ENCODE measurements at places on chromosomes 5 and 9. TPM values are rescaled to one million over a fixed set of nuclear protein-coding genes. Genes with fewer than 3 reads are reported as not detected.

- no peaks in the 10 kb centered on the region for H3K36me3 ChIP-seq
- H3K27me3 ChIP-seq = peaks cover 11% of the 10 kb centered on the region
- no peak overlapping the region for H3K4me3 ChIP-seq
- H3K4me1 ChIP-seq = peaks cover 59% of the 10 kb centered on the region
- no peak for DNase-seq
These were observed 9.2 kb upstream of the AGPAT2 start for GRCh38 chr9:136696502-136696901.

The CCNJL gene
- 15.5 TPM for total RNA-seq

The NFIL3 gene
- total RNA-seq = 25.7 TPM

- H3K4me1 ChIP-seq = no peaks in the 10 kb centered on the region
- no peaks in the 10 kb centered on the region for H3K36me3 ChIP-seq
These were observed 32.3 kb downstream of the HK3 start for GRCh38 chr5:176866707-176867310.

DNA sequence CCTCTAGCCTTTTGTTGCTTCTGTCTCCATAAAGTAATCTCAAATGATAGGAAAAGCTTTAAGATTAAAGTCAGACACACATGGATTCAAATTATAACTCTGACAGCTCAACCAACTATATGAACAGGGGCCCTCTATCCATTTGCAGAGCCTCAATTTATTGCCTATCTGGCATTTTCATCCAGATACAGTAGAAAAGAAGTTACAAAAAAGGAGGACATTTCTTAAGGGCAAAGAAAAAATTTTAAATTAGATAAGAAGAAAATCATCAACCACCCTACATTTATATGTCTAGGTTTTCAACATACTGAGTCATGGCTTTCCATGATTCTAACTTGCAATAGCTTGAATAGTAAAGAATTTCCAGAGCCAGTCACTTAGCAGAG, 567.2 kb downstream of the CAAP1 start:
- H3K27ac ChIP-seq = no peak overlapping the region
- H3K4me1 ChIP-seq = no peaks in the 10 kb centered on the region
- H3K4me3 ChIP-seq = no peak overlapping the region

DNA sequence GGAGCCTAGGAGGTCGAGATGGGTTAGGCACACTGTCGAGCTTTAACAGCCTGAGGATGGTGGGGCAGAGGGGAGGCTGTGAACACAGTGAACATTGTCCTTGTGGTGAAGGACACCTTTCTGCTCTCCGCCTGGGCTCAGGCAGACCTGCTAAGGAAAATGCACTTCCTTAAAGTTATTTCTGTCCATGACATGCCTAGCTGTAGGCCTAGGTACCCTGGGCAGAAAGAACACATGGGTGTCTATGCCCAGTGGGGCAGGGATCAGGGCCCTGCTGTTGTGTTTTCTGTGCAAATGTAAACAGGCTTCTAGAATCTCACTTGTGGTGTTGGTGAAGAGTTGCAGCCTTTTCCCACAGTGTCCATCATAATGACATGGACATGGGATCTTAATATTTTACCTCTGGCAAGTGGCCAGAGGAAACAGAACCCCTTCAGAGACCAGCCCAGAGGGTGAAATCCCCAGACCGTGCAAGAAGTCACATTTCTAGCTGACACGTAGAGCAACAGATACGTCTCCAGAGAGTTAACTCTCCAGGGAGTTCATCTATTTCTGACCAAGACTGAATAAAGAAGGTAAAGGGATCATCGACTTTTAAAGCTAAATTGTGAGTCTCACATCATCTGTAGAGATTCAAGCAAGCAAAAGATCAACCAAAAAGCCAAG, 79.2 kb downstream of the C9orf152 start:
- DNase-seq = no peak
- no peaks in the 10 kb centered on the region for H3K27me3 ChIP-seq
- no peaks in the 10 kb centered on the region for H3K36me3 ChIP-seq
- peaks cover 68% of the 10 kb centered on the region for H3K4me1 ChIP-seq

DNA sequence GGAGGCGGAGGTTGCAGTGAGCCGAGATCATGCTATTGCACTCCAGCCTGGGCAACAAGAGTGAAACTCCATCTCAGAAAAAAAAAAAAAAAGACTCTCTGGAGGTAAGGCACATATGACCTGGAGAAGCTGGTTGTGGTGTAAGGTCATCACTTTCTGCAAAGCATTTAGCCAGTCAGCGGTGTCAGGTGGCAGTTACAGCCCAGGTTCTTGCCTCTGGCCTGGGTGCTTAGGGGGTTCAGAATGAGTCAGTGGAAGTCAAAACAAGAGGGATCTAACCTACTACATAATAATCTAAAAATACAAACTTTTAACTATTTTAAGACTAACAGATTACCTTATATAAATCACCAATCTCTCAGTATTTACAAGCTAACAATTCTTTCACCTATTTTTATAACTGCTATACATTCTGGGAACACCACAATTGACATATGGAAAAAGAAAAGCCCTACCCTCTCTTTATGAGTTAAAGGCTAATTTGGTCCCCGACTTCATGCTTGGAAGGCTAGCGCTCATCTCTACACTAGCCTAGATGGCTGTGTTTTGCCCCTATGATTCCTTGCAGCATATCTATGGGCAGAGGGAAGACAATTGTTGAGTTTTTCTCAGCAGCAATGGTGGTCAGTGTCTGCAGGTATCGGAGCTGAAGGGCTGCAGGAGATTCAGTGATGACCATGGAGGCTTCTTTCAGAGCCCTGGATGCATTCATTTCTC, 29.2 kb downstream of the STOM start:
- no peak overlapping the region for H3K4me3 ChIP-seq
- no peak for DNase-seq
- no peaks in the 10 kb centered on the region for H3K27me3 ChIP-seq
- peaks cover 96% of the 10 kb centered on the region for H3K36me3 ChIP-seq
- no peak overlapping the region for H3K27ac ChIP-seq

The SKP1 gene
- 249 TPM for total RNA-seq

DNA sequence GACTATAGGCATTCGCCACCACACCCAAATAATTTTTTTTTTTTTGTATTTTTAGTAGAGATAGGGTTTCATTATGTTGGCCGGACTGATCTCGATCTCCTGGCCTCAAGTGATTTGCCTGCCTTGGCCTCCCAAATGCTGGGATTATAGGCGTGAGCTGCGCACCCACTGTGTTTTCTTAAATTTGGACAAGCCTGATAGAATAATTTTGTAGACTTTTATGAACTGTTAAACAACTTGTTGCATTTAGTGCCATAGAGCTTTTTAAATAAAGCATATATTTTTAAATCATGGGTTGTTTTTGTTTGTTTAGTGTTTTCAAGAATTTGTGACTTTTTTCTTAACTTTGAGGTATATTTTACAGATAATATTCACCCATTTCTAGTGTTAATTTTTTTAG, 4.8 kb downstream of the PHAX start:
- no peaks in the 10 kb centered on the region for H3K27me3 ChIP-seq
- H3K36me3 ChIP-seq = peaks cover 72% of the 10 kb centered on the region
- H3K4me1 ChIP-seq = peaks cover 43% of the 10 kb centered on the region
- no peak overlapping the region for H3K4me3 ChIP-seq
- H3K27ac ChIP-seq = no peak overlapping the region

- peaks cover 4% of the 10 kb centered on the region for H3K36me3 ChIP-seq
- H3K27me3 ChIP-seq = no peaks in the 10 kb centered on the region
These were observed 14.4 kb downstream of the F2RL2 start for GRCh38 chr5:76608833-76609232.

- no peaks in the 10 kb centered on the region for H3K27me3 ChIP-seq
- no peak for DNase-seq
- peak overlapping the region; percentile 86 for H3K4me3 ChIP-seq
- H3K27ac ChIP-seq = no peak overlapping the region
- H3K36me3 ChIP-seq = no peaks in the 10 kb centered on the region
- H3K4me1 ChIP-seq = peaks cover 38% of the 10 kb centered on the region
These were observed 12.5 kb downstream of the PTCH1 start for GRCh38 chr9:95504053-95504963.

The SURF1 gene
- 49.4 TPM for total RNA-seq

DNA sequence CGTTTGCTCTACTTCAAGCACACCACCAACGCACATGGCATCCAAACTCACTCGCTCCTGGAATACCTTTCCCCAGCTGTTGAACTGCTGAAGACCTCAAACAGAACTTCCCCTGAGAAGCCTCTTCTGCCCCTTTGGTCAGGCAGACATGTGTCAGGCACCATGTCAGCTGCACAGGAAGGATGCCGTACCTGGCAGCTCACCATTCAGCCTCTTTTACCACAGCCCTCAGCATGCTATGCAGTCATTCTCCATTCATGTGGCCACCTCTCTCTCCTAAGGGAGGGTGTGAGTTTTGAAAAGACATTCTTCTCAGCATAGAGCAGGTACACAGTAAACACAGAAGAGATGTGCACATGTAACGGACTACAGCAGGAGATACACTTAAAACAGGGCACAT, 14.2 kb downstream of the IL4 start:
- no peaks in the 10 kb centered on the region for H3K27me3 ChIP-seq
- H3K27ac ChIP-seq = no peak overlapping the region
- no peaks in the 10 kb centered on the region for H3K4me1 ChIP-seq
- DNase-seq = no peak
- H3K36me3 ChIP-seq = no peaks in the 10 kb centered on the region
- no peak overlapping the region for H3K4me3 ChIP-seq

The GRAMD2B gene
- total RNA-seq = 13.7 TPM

The TRAF2 gene
- 16.5 TPM for total RNA-seq

GRCh38 chr5:125317536-125317995, 571.1 kb upstream of the ZNF608 start:
- H3K4me3 ChIP-seq = no peak overlapping the region
- no peaks in the 10 kb centered on the region for H3K4me1 ChIP-seq
- H3K27ac ChIP-seq = no peak overlapping the region
- DNase-seq = no peak
- H3K36me3 ChIP-seq = no peaks in the 10 kb centered on the region

DNA sequence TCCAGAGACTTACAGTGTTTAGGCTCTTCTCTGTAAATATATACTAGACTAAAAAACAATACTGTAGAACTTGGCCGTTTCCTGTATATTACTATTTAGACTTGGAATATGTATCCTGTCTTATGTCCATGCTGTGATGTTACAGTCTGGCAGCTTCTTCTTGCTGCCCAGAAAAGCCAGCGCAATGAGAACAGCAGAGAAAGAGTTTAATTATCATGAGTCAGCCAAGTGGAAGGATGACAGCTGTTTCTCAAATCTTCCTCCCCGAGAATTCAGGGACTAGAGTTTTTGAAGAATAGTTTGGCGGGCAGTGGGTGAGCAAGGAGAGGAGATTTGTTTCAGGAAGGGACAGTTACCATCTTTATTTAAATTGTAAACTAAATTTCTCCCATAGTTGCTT, 37.5 kb downstream of the NAA35 start:
- DNase-seq = no peak
- H3K36me3 ChIP-seq = peaks cover 77% of the 10 kb centered on the region

DNA sequence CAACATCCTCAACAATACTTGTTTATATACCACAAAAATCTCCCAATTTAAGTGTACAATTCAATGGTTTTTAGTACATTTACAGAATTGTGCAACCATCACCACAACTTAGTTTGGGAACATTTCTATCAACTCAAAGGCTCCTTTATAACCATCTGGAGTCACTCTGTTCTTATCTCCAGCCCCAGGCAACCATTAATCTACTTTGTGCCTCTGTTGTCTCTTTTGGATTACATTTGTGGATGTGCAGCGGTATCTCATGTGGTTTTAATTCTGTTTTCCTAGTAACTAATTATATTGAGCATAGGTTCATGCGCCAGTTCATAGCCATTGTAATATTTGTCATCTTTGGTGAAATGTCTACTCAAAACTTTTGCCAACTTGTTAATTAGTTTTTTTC, 14.4 kb downstream of the ADAMTS19 start:
- DNase-seq = no peak
- H3K36me3 ChIP-seq = no peaks in the 10 kb centered on the region
- no peak overlapping the region for H3K27ac ChIP-seq
- no peaks in the 10 kb centered on the region for H3K27me3 ChIP-seq

GRCh38 chr9:10613419-10613818, 617 bp upstream of the PTPRD start:
- no peak overlapping the region for H3K27ac ChIP-seq
- H3K4me1 ChIP-seq = no peaks in the 10 kb centered on the region
- DNase-seq = no peak
